Osteoblast (primary cell): ENCODE measurements at places on chromosomes 6 and 20. TPM values are rescaled to one million over a fixed set of nuclear protein-coding genes. Genes with fewer than 3 reads are reported as not detected.
A peak's percentile ranks its signal among the peaks of the same experiment; 100 is the strongest.

- H3K27me3 ChIP-seq, result no peaks in the 10 kb centered on the region
- H3K36me3 ChIP-seq, result no peaks in the 10 kb centered on the region
- peak overlapping the region; percentile 100 for H3K27ac ChIP-seq
- H3K4me3 ChIP-seq, result peak overlapping the region; percentile 95
- peak; percentile 92 for DNase-seq
- H3K4me1 ChIP-seq, result peaks cover 28% of the 10 kb centered on the region
Measured at GRCh38 chr20:49916146-49917002, 1.0 kb upstream of the SPATA2 start.

EYA4 gene
- 35.5 and 35.9 TPM in 2 replicates for total RNA-seq

DNA sequence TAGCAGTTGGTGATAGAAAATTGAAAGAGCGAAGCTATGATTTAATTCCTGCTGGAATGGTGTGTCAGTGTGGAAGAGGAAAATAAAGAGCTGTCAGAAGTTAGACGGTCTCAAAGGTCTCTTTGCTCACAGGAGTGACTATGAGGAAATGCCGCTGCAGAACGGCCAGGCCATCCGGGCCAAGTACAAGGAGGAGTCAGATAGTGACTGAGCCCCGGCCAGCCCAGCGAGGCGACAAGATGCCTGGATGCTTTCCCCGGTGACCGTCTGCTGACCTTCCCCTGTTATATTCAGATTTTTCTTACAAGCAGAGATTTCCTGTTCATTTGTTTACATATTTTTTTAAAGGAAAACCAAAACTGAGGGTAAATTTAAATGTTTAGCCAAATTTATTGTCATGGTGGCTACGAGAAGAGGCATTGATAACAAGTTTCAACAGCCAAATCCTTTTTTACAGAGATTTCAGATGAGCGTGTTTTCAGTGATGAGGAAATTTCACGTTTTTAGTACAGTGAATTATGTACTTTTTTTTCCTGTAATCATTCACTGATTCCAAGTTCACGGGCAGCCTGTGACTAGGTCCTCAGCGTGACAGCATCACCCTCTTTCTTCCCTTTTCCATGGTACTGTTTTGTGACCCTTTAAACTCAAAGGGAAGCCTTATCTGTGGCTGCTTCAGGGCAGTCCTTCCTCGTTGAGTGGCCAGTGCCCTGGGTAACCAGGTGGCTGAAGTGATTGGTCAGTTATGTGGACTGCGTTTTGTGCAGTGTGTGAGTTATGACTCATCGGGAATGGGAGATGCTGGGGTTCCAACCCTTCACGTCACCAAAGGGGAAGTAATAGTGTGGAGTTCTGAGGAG lies 12.6 kb downstream of the DYNLT1 start:
- H3K27me3 ChIP-seq, result no peaks in the 10 kb centered on the region
- peak overlapping the region; percentile 40 for H3K4me3 ChIP-seq
- H3K4me1 ChIP-seq, result peaks cover 22% of the 10 kb centered on the region
- DNase-seq, result peak; percentile 91

GRCh38 chr20:43404878-43405277 lies 52.8 kb upstream of the SRSF6 start:
- H3K27me3 ChIP-seq, result no peaks in the 10 kb centered on the region
- no peak overlapping the region for H3K4me3 ChIP-seq
- no peak for DNase-seq
- no peaks in the 10 kb centered on the region for H3K36me3 ChIP-seq
- H3K27ac ChIP-seq, result no peak overlapping the region
- no peaks in the 10 kb centered on the region for H3K4me1 ChIP-seq

GRCh38 chr20:57991211-57991881 lies 237.1 kb downstream of the ANKRD60 start:
- peak overlapping the region; percentile 42 for H3K4me3 ChIP-seq
- H3K36me3 ChIP-seq, result no peaks in the 10 kb centered on the region
- peaks cover 36% of the 10 kb centered on the region for H3K4me1 ChIP-seq
- H3K27me3 ChIP-seq, result no peaks in the 10 kb centered on the region

DNA sequence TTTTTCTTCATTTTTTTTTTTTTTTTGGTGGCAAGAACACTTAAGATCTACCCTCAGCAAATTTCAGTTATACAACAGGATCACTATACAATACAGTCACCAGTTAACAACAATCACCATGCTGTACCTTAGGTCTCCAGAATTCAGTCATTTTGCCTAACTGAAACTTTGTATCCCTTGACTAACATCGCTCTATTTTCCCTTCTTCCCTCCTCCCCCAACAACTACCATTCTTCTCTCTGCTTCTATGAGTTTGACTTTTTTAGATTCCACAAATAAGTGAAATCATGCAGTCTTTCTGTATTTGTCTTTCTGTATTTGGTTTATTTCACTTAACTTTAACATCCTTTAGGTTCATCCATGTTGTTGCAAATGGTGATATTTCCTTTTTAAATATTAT lies 42.4 kb upstream of the DOK5 start:
- no peaks in the 10 kb centered on the region for H3K4me1 ChIP-seq
- no peak for DNase-seq
- H3K27ac ChIP-seq, result no peak overlapping the region
- H3K4me3 ChIP-seq, result no peak overlapping the region
- H3K36me3 ChIP-seq, result no peaks in the 10 kb centered on the region
- no peaks in the 10 kb centered on the region for H3K27me3 ChIP-seq

SOBP gene
- 3.6 and 12.1 TPM in 2 replicates for total RNA-seq

- no peaks in the 10 kb centered on the region for H3K36me3 ChIP-seq
- no peaks in the 10 kb centered on the region for H3K27me3 ChIP-seq
- peak overlapping the region; percentile 30 for H3K27ac ChIP-seq
- DNase-seq, result no peak
Measured at GRCh38 chr6:144343701-144344428, 58.7 kb downstream of the UTRN start.

DNA sequence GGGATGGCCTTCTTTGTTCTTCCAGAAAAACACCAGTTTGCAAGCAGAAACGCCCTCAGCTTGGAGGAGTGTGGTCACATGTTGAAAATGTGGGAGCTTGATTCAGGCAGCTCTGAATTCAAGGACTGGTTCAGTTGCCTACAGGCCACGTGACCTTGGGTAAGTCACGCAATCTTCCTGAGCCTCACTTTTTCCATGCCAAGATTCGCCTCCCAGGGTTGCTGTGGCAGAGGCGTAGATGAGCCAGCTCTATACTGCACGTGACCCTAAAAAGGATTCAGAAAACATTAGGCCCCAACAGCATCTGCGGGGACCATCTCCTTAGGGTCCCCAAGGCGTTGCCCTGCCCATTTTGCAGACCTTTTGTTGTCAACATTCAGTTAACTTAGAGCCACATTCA lies 112.0 kb upstream of the SNX9 start:
- H3K36me3 ChIP-seq, result no peaks in the 10 kb centered on the region
- H3K27me3 ChIP-seq, result peaks cover 8% of the 10 kb centered on the region
- peaks cover 19% of the 10 kb centered on the region for H3K4me1 ChIP-seq
- H3K27ac ChIP-seq, result no peak overlapping the region
- DNase-seq, result no peak
- no peak overlapping the region for H3K4me3 ChIP-seq

DNA sequence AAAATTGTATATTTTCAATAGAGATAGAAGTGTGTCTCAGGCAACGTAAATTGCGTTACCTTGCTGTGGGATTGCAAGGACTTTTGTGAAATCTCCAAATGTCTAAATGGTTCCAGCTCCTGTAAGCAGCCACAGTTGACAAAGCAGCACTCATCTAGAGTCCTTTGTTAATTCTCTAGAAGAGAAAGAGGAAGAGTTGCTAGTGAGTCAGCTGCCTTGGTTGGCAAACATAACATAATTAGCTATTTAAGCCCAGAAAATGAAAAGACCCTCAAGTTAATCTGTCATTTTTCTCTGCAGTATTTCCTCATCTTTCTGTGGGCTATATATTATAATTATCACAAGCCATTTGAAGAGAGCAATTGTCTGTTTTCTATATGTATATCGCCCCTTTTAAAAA lies 66.4 kb upstream of the FABP7 start:
- no peak overlapping the region for H3K4me3 ChIP-seq
- no peak overlapping the region for H3K27ac ChIP-seq
- no peak for DNase-seq
- H3K27me3 ChIP-seq, result no peaks in the 10 kb centered on the region

PAK5 gene
- total RNA-seq, result not detected in 2 replicates

RNF144B gene
- 4.4 and 5.8 TPM in 2 replicates for total RNA-seq

DNA sequence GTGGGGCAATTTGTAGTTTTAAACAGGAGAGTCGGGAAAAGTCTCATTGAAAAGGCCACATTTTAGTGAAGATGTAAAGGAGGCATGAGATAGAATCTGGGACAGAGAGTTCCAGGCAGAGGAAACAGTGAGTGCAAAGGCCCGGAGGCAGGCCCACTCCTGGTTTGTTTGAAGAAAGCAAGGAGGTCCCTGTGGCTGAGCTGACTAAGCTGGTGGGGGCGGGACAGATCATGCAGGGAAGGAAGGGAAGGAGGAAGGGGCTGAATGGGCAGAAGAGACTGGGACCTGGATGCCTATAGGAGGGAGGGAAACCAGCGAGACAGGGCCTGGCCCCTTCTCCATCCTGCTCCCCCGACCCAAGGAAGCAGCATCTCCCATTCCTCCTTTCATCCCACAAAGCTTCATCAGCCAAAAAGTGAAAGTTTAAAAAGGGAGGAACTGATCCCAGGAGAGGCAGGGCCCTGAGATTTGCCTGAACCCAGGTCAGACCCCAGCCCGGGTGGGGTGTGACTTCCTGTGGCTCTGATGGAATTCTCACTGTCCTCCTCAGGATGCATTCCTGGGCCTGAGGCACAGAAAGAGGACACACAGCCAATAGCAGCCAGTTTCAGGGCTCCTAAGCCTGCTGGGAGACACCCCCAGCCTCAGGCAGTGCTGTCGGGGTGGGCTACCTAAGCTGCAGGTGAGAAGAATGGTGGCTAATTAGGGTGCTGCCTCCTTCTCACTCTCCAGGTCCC lies 54.2 kb upstream of the SIRPA start:
- peaks cover 19% of the 10 kb centered on the region for H3K4me1 ChIP-seq
- no peaks in the 10 kb centered on the region for H3K36me3 ChIP-seq
- peak overlapping the region; percentile 32 for H3K27ac ChIP-seq
- no peak overlapping the region for H3K4me3 ChIP-seq
